ENCODE measurements at places on chromosomes 12 and 14.

DNA sequence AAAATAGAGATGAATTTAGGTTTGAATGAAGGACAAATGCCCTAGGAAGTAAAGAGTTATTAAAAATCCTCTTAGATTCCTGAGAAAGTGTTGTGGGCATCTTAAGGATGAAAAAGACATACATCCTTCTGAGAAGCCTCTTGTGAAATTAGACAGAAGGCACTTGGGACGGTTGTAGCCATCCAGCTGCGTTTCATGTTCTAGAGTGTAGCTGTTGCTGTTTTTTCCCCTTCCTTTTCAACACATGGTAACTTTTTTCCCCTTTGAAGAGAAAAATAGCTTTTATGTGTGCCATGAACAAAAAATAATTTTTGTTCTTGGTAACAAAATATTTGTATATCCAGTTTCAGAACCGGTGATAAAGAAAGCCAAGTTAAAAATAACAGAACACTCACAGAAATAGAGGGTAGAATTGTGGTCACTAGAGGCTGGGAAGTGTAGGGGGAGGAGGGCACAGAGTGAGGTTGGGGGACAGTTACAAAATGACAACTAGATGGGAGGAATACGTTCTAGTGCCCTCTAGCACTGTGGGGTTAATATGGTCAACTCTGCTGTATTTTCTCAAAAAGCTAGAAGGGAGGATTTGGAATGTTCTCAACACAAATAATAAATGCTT, 58.4 kb downstream of the PTHLH start:
- DNase-seq, result no peak

DNA sequence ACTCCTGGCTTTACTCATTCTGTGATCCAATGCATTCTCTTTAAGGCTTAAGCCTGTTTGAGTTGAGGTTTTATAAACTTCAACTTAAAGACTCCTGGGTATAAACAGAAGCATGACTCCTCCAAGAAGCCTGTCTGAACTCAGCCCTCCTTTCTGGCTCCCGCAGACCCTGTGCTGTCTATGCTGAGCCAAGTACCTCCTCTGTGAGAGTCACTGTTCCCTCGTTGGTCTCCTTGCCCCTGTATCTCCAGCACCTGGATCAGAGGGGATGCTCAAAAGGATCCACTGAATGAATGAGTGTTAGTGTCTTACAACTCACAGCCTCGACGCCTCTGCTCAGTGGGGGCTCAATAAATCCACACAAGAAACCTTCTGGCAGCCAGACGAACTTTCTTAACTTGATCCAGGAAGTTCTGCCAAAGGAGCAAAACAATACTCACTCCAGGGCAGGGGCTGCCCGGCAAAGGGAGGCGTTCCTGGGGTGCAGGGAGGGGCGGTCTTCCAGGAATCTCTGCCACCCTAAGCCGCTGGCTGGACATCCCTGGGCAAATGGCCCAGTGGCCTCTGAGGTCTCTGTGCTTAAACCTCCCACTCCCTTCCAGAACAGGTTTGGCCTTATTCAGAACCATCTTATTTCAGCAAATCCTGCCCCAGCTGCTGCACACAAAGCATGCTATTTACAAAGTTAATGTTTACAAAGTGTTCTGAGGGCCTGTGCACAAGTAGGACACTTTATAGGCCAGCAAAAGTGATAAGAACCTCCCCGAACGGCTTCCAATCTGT, 32.9 kb downstream of the MAP1LC3B2 start:
- DNase-seq, result peak; percentile 57

DNA sequence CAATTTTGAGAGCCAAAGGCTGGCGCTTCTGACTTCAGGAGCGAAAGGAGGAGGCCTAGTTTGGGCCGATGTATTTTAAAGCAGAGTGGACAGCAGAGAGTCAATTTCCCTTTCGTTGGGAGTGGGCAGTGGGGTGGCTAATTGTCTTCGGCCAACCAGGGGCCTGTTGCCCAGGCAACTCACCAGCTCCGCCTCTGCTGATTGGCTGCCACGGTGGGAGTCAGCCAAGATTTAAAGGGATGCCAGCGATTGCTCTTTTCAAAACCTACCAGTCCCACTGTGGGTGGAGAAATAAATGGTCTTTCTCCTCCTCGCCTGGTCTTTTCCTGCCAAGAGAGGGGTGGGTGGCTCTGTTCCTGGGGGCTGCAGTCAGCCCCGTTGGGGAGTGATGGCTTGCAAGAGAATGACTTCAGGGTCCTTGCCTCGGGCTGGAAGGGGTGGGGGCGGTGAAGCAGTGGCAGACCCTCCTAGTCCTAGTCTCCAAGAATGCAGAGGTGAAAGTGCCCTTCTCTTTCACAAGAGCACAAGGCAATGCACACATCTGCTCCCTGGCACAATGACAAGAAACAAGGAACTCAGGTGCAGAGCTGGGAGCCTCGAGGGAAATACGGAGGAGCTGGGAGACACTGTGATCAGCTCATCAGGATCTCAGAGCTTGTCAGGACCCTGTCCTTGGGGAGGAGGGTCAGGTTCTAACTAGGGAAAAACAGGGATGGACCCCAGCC, 37.7 kb downstream of the RASAL1 start:
- no peak for DNase-seq

DNA sequence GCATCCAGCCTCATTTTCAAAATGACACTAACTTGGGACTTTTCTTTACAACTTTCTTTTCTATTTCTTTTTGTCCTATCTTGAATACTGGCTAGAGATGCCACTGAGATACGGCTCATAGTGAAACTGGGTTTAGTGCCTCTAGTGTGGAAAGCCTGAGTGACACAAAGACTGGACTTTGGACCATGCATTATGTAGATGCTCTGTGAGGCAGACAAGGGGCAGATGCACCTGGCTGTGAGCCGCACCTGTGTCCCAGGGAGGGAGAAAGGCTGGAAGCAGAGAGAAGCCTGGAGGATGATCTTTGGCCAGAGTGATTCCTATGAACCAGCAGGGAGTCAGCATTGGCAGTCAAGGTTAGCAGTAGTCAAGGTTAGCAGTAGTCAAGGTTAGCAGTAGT, 852.3 kb upstream of the TMEM132C start:
- no peak for DNase-seq

DNA sequence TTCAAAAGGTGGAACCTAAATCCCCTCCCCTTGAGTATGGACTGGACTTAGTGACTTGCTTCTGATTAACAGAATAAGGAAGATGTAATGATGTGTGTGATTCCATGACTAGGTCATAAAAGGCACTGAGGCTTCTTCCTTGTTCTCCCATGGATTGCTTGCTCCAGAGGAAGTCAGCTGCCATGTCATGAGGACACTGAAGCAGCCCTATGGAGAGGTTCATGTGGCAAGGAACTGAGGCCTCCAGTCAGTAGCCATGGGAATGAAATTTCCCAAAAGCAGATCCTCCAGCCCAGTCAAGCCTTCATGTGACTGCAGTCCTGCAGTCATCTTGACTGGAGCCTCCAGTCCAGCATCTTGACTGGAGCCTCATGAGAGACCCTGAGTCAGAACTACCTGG, 10.7 kb downstream of the TMBIM4 start:
- DNase-seq, result no peak

DNA sequence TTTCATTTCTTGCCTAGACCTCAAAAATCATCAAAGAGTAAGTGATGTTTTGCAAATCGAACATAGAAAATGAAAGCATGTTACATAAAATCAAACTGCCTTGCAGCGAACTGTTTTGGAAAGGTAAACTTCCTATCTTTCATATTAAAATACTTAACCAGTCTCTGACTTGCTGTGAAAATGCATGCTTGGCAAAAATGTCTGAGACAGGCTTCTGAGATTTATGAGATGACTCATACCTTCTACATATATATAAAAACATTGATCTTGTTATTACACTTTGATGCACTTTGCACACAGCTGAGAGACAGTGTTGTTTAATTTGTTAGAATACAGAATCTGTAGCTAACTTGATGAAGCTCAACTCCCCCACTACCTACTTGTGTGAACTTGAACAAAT, 179.1 kb downstream of the KITLG start:
- no peak for DNase-seq

DNA sequence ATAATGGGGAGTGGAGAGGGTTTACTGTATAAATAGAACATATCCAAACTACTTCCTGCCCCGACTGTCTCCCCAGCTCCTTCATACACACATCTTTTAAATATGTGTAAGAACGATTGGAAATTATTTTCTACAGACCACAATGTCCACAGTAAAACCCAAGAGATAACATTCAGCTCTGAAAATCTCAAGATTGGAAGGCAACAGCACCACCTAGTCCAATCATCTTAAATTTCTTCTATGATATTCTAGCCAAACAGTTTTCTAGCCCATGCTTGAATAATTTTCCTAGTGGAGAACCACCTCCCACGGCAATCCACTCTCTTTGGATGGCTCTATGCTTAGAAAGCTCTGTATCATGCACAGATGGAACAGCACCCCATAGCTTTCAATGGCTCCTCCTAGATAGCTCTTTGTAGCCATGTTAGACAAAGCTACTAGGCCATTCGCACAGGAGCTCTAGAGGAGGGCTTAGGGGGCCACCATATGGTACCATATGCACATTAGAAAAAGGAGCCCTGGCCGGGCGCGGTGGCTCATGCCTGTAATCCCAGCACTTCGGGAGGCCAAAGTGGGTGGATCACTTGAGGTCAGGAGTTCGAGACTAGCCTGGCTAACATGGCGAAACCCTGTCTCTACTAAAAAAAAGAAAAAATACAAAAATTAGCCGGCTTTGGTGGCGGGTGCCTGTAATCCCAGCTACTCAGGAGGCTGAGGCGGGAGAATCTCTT, 18.1 kb downstream of the VDR start:
- DNase-seq, result no peak

DNA sequence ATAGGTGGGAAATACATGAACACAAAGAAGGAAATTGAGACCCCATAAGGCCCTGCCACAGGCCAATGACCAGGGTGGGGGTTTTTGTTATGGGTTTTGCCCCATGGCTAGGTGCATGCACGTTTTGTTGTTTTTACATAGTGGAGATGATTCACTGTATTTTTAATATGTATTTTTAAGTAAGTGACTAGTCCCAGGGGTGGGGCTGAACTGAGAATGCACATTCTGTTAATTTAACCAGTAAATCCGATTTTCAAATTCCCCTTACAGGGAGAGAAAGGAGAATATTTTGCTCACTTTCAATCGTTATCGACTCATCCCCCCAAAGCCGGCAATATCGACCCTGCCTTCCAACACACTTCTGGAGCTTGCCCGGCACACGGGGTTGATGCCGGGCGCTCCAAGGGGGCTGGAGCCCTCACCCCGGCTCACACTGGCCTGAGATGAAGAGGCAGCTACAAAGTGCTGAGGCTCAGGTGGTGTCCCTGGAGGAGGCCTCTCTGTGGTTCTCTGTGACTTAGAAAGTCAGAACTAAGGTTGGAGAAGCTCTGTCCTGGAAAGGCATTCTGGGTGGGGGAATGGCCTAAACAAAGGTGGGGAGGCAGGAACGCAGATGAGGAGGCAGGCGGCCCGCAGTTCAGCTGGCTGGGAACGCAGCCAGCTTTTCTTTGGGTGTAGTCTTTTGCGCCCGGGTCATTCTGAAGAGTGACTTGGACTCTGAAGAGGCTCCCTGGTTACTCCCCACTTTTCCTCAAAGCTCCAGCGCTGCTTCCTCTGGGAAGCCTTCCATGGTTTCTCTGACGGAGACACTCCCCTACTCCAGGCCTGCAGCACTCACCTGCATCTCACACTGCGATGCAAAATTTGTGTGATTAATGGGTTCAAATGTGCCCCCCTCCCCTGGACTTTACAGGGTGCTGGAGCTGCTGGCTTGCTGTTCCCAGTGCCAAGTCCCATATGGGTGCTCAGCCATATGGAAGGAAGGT, 50.7 kb upstream of the DLK1 start:
- no peak for DNase-seq

DNA sequence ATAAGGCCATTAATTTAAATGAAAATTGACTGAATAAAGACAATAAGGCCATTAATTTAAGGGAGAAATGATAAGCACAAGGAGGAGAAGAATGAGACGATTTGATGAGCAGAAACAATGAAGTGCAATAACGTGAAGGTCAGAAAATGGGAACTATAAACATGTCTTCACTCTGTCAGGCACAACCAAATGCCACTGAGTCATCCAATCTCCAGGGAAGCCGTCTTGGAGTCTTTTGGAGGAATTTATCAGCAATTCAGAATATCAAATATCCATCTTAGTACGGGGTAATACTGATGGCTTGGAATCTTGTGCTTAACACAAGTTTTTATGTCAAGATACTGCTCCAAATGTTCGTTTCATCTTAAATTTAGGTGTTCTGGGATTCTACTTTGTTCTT, 159.9 kb downstream of the CAPZA3 start:
- no peak for DNase-seq

DNA sequence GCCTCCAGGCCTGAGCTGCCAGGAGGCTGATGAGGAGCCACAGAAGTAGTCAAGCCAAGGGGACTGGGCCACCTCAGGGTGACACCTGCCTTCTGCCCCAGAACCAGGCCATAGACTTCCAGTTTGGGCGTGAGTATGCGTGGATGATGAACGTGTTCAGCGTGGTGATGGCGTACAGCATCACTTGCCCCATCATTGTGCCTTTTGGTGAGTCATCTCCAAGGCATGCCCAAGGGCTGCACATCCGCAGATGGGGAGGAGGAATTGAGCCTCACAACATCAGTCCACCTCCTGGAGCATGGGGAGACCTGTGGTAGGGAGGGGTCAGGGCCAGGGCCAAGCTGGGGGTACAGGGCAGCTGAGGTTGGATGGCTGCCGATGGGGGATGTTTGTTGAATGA, 22.3 kb downstream of the NGB start:
- no peak for DNase-seq

GRCh38 chr12:58268069-58268468, 326.7 kb downstream of the ATP23 start:
- no peak for DNase-seq

- peak; percentile 59 for DNase-seq
These were observed 233.5 kb downstream of the EFCAB11 start for GRCh38 chr14:89720741-89721729.

DNA sequence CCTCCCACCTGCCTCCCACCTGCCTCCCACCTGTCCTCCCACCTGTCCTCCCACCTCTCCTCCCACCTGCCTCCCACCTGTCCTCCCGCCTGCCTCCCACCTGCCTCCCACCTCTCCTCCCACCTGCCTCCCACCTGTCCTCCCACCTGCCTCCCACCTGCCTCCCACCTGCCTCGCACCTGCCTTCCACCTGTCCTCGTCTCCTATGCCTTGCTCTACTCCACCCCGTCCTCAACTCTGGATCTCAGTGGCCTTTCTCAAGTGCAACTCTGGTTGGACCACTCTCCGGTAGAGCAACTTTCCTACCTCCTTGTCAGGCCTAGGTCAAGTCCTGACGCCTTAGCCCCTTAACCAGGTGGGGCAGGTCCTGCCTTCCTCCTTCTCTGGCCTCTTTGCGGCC, 29.3 kb upstream of the PEX5 start:
- DNase-seq, result no peak

- DNase-seq, result peak; percentile 8
These were observed 7.2 kb upstream of the TPI1 start for GRCh38 chr12:6860116-6860515.

All from right lobe of liver (tissue), 6 donors.